Activated T-cell treated with anti-CD3 and anti-CD28 coated beads, Interleukin-2, amount 50 U/mL, for 4 hours (primary cell): ENCODE measurements at places on chromosomes 12 and 14. TPM values are rescaled to one million over a fixed set of nuclear protein-coding genes. Genes with fewer than 3 reads are reported as not detected.

DNA sequence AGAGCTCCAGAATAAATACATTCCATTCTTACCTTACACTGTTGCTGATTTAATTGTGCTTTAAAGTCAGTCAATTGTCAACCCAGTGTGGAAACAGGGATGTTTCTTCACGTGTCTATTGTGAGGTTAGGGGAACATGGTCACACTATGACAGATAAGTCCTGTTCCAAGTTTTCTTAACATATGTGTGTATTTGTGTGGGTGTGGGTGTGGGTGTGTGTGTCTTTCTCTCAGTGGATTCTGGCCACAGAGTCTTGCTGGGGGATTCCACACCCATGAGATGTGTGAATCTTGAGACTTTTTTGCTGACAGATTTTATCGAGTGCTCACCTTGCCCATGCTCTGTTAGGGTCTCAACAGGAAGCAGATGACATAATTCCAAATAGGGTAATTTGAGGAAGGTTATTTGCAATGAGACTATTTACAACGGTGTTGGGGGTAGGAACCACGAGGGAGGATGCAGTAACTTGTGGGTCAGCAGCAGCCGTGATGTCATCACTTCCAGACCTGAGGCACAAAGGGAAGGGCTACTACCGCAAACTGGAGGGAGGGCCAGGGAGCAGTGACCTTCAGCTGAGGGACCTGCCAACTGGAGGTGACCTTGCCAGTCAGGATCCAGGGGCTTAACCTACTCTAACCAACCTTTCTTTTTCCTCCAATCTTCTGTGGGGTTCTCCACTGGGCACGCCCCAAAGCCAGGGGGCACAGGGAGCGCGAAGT, 1.9 kb upstream of the VRK1 start:
- DNase-seq, result no peak

DNA sequence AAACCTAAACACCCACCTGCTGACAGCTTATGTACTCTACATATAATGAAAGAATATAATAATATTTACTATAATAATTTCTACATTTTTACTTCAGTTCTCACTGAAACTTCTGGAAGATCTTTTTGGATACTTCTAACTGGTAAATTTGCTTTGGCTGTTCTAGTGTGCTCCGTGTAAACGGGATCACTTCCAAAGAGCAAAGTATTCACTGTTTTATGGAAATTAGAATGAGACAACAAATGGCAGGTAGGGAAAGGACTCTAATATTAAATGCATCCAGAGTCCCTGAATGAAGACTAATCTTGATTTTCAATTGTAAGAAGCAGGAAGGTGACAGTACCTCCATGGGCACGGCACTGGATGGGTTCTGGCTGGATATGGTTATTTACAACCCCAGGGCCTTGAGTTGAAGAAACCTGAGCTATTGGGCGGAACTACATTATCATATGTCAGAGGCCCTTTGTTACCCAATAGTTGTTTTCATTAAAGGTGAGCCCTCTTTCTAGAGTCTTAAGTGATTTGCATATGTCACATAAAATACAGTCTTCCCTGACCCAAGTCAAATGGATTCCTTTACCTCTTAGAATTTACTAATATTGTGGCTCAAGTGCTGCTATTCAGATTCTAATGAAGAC, 10.7 kb downstream of the ERP29 start:
- DNase-seq, result no peak

GRCh38 chr12:19778797-19779196, 339.5 kb downstream of the AEBP2 start:
- DNase-seq, result no peak

DNA sequence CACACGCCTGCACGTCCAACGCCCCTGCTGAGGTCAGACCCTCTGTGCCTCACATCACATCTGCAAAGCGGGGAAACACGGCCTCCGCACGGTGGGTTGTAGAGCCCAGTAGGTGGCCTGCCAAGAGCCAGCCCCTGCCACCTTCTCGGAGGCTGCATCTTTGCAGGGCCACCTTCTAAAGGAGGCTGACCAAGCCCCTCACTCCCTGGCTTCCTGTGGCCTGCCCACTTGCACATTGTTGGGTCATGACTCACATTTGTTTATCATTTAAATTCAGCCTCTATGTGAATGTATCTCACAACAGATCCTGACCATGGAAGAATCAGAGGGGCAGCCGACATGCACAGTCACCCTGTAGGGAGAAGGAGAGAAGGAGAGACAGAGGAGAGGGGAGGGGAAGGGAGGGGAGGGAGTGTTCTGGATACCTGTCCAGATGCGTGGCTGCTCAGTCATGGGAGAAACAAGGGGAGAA, 319.5 kb upstream of the DIO3 start:
- no peak for DNase-seq

DNA sequence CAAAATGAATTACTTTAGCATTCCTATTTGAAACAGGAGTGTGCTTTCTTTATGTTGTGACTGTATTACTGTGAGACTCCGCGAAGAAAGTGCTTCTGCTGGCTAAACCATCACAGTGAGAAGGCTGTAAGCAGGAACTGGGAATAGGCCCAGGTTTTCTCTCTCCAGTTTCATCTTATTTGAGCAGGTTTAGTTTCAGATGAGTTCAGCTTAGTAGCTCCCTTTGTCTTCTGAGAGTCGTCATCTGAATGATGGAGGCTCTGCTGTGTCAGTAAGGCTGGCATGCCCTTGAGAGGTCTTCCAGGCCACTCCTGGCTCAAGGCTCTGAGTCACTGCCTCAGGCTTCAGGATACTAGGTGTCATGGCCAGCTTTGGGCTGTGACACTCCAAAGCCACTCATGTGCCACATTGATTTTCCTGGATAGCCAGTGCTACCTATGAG, 205.6 kb upstream of the RGS6 start:
- DNase-seq, result no peak

DNA sequence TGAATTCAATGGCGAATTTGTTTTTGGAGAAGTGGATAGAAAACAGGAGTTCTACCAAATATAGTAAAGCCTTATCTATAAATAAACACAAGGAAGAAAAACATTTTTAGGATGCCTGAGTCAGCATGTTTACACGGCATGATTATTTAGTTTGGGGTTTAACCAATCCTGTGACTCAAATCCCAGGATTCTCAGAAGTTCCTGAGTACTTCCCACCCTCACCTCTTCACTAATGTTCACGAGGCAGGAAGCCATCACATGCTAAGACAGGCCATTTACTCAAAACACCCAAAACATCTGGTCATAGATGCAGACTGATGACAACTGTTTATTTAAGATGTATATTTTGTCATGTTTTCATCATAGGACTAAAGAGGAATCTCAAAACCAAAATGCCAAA, 3.4 kb upstream of the GLRX5 start:
- no peak for DNase-seq

GRCh38 chr14:86798330-86798729, 1194.7 kb downstream of the GALC start:
- DNase-seq, result no peak

DNA sequence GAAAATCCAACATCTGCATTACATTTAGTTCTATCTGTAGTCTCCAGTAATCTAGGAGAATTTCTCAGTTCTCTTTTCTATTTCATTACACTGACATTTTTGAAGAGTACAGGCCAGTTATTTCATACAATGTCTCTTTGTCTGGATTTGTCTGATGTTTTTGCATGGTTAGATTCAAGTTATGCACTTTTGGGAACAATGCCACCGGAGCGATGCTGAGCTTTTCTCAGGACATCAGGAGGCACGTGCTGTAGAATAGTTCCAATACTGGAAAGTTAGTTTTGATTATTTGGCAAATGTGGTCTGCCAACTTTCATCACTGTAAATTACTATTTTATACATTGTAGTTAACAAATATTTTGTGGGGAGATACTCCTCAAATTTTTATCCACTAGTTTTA, 43.1 kb downstream of the ALDH1L2 start:
- DNase-seq, result no peak

- no peak for DNase-seq
Observed at GRCh38 chr12:22283006-22283506, 51.5 kb downstream of the ST8SIA1 start.

DNA sequence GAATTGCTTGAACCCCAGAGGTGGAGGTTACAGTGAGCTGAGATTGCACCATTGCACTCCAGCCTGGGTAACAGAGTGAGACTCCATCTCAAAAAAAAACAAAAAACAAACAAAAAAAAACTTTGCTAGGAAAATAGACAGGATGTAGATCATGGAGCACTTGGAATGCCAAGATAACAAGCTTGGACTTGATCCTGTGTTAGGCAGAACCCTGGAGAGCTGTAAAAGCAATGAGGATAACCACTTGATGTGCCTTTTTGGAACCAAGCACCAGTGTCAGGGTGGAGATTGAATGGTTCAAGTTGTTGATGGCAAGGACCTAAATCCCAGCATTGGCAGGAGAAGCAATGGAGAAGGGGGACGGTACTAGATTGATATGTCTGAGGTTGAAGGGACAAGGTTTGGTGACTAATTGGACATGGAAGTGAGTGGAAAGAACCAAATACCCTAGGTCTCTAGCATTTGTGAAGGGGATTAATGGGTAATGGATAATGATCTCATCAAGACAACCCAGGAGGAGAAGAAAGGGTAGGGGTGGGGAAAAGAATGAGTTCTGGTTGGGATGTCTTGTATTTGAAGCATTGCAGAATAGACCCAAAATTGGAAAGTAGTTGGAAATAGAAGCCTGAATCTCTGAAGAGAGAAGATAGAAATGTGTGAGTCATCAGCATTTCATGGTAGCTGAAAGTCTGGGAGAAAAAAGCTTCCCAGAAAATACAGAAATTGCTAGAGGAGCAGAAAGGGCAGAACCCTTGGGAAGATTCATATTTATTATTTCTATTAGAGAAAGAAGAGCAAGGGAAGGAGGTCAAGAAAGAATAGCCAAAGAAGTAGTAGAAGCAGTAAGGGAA, 176.7 kb downstream of the NUAK1 start:
- DNase-seq, result no peak

DNA sequence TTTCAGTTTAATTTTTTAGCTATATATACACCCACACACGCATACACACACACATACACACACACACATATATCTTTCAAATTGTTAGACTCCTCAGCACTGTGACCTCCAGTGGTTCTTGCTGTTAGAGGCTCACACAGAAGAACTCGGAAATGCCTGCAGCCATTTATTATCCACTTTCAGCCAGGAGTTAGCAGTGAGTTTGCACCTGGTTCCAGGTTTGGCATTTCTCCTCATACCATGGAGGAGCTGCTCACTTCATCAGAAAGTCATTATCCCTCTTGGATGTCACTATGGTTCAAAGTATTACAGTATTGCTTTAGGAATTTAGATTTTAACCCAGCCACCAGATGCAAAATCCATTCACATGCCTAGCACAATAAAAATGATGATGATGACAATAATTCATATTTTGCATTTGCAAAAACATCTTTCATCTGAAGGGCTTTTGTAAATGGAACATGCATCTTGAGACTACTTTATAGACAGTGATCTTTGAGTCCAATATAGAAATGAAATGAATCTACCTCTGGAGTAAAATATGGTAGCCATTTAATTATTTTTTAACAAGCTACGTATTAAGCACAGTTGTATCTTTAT, 42.3 kb downstream of the NPAS3 start:
- DNase-seq, result no peak

GRCh38 chr12:51953864-51954263, 2.4 kb downstream of the ACVR1B start:
- DNase-seq, result no peak

GRCh38 chr12:7395950-7396349, 48.0 kb downstream of the CD163L1 start:
- no peak for DNase-seq

GRCh38 chr12:121908702-121909101, 9.7 kb upstream of the CFAP251 start:
- DNase-seq, result no peak

- no peak for DNase-seq
Observed at GRCh38 chr12:75651342-75651695, 139.9 kb upstream of the KRR1 start.

GRCh38 chr12:6049992-6050391, 74.5 kb downstream of the VWF start:
- no peak for DNase-seq

DNA sequence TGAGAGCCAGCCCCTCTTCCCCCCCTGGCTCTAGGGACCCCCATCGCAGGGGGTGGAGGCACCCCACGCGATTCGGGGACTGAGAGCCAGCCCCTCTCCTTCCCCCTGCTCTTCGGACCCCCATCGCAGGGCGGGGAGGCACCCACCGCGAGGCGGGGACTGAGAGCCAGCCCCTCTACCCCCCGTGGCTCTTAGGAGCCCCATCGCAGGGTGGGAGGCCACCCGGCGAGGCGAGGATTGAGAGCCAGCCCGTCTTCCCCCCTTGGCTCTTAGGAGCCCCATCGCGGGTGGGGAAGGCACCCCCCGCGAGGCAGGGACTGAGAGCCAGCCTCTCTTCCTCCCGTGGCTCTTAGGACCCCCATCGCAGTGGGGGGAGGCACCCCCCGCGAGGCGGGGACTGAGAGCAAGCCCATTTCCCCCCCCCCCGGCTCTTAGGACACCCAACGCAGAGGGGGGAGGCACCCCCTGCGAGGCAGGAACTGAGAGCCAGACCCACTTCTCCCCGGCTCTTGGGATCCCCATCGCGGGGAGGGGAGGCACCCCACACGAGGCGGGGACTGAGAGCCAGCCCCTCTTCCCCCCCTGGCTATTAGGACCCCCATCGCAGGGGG, 45.6 kb downstream of the DDX11 start:
- DNase-seq, result no peak

PZP gene
- total RNA-seq, result not detected

SDS gene
- total RNA-seq, result 0.18 TPM

OR6C1 gene
- not detected for total RNA-seq

PCED1B gene
- 57.1 TPM for total RNA-seq

CLEC4D gene
- not detected for total RNA-seq

DACT1 gene
- total RNA-seq, result 2.1 TPM

HOXC4 gene
- 0.16 TPM for total RNA-seq

RHEBL1 gene
- total RNA-seq, result 4.5 TPM

PDZRN4 gene
- total RNA-seq, result not detected

CLEC1B gene
- total RNA-seq, result not detected

REC8 gene
- 17.4 TPM for total RNA-seq

KCNA1 gene
- not detected for total RNA-seq

MYH6 gene
- total RNA-seq, result not detected

TMEM52B gene
- total RNA-seq, result not detected

KIF26A gene
- 0.24 TPM for total RNA-seq
